ENCODE measurements at places on chromosomes 16 and 17.

- no peak for DNase-seq
- no peak overlapping the region for H3K27ac ChIP-seq
- H3K36me3 ChIP-seq, result no peaks in the 10 kb centered on the region
- H3K4me1 ChIP-seq, result no peaks in the 10 kb centered on the region
These were observed 302.9 kb upstream of the XYLT1 start for GRCh38 chr16:17773698-17774101.

GRCh38 chr17:68711858-68712257 lies 110.7 kb upstream of the FAM20A start:
- peaks cover 3% of the 10 kb centered on the region for H3K27me3 ChIP-seq
- H3K27ac ChIP-seq, result no peak overlapping the region
- no peak overlapping the region for H3K4me3 ChIP-seq
- DNase-seq, result no peak

GRCh38 chr17:74779948-74780400 lies 3.8 kb upstream of the NAT9 start:
- peaks cover 3% of the 10 kb centered on the region for H3K36me3 ChIP-seq
- peak overlapping the region; percentile 66 for H3K27ac ChIP-seq
- H3K27me3 ChIP-seq, result no peaks in the 10 kb centered on the region
- DNase-seq, result peak; percentile 59
- peaks cover 49% of the 10 kb centered on the region for H3K4me1 ChIP-seq
- peak overlapping the region; percentile 6 for H3K4me3 ChIP-seq

GRCh38 chr17:9938764-9939163 lies 33.7 kb upstream of the RCVRN start:
- H3K36me3 ChIP-seq, result no peaks in the 10 kb centered on the region
- H3K4me3 ChIP-seq, result no peak overlapping the region
- H3K27me3 ChIP-seq, result no peaks in the 10 kb centered on the region
- H3K4me1 ChIP-seq, result no peaks in the 10 kb centered on the region
